ENCODE measurements at places on chromosomes 7 and 10.

DNA sequence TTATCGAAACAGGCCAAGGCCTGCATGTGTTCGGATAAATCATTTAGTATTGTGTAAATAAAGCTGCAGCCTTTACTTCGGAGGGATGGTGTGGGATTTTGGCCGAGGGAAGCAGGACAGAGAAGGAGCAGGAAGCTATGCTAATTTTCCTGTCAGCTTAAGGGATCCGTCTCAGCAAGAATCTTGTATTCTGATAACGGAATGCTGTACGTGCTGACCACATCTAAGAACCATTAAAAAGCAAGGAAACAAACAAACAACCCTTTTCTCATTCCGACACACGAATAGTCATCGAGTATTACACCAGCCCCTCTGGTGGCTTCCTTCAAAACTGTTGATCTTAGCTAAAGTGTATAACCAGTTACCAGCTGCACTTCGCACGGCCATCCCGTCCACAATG is 133.2 kb upstream of the TCF7L2 start:
- DNase-seq: no peak

- DNase-seq: no peak
Measured at GRCh38 chr7:20438248-20438647, 107.5 kb downstream of the ITGB8 start.

DNA sequence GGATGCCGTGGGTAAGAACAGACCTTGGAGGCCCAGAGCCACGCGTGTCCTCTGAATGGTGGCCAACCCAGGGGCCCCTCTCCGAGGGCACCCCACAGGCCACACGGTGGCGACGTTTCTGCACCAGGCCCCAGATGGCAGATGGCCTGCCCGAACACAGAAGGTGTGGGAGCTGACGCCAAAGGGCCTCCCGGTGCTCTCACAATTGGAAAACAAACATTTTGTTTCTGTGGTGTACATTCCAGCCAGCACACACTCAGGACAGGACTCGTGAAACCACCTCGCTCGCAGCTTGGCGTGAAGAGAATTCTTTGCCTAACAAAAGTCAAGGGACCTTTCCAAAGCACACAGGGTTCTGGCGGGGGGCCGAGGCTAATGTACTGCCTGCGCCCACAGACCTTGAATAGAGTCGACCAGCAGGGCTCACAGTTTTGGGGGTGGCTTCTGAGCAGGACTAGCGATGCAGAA is 112.1 kb downstream of the FAM53B start:
- no peak for DNase-seq

- no peak for DNase-seq
Measured at GRCh38 chr10:48389272-48389671, 82.8 kb downstream of the MAPK8 start.

DNA sequence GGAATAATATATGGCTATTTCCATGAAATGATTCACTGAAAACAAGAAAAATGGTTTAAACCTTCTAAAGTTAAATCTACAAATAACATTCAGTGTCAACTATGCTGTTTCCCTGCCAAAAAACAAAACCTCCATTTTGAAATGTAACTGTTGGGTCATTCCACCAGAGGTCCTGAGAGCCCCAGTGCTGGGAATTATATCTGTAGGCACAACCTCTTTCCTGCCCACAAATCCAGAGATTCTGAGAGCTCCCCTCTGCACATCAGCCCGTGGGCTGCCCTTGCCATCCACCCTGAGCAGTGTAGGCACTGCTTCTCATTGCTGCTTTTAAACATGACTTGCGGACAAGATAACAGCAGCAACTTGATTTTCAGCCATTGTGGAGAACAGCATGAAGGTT is 198.6 kb downstream of the TMEM178B start:
- DNase-seq: no peak

GRCh38 chr10:13922586-13922985 is 335.8 kb downstream of the PRPF18 start:
- peak; percentile 38 for DNase-seq

DNA sequence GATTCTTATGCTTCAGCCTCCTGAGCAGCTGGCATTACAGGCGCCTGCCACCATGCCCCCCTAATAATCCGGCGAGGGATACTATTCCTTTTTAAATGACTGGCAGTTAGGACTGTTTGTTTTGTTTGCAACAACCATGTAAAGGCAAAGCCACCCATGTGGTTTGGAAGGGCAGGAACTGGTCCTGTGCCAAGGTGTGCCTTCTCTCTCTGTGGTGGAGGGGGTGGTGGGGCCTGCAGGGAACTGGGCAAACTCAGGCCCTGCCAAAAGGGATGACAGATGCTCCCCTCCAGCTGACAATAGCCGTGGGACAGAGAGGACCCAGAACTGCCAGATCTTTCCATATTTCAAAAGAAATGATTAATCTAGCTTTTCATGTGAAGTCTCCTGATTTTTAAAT is 23.5 kb upstream of the WAPL start:
- DNase-seq: no peak

DNA sequence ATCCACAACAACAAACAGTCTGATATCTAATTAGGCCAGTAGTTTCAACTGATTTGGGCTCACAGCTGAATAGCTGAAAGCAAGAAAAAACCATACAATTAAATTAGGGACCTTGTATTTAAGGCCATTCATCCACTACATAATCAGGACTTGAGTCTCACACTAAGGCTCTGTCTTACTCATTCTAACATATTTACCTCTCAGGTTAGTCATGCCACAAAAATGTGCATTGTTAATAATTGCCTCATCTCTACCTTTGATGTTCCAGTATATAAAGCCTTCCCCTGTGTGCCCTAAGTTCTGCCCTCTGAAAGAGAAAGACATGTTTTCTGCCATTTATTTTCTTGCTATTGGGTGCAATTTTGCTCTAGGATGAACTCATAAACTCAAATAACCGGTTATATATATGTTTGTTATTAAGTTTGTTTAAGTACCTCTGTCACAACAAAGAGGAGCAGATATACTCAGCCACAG is 5.3 kb upstream of the C1GALT1 start:
- no peak for DNase-seq

GRCh38 chr10:59104186-59104585 is 72.3 kb upstream of the PHYHIPL start:
- DNase-seq: no peak

DNA sequence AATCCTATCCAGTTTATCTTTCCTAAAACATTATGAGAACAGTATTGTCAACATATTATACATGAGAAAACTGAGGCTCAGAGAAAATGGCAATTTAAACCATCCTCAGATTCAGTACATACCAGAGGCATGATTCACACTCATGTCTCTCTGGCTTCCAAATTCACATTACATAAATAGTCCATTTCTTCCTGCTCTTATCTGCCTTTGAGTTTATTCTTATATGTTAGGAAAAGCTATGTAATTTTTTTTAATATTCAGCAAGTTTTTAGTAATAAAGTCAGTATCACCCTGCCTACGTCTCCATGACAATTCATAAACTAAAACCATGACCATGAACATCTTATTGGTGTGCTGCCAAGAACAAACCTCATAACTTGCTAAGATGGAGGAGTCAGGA is 1260.2 kb upstream of the SORCS1 start:
- DNase-seq: no peak

GRCh38 chr7:151249732-151250072 is 1.2 kb upstream of the SMARCD3 start:
- no peak for DNase-seq

DNA sequence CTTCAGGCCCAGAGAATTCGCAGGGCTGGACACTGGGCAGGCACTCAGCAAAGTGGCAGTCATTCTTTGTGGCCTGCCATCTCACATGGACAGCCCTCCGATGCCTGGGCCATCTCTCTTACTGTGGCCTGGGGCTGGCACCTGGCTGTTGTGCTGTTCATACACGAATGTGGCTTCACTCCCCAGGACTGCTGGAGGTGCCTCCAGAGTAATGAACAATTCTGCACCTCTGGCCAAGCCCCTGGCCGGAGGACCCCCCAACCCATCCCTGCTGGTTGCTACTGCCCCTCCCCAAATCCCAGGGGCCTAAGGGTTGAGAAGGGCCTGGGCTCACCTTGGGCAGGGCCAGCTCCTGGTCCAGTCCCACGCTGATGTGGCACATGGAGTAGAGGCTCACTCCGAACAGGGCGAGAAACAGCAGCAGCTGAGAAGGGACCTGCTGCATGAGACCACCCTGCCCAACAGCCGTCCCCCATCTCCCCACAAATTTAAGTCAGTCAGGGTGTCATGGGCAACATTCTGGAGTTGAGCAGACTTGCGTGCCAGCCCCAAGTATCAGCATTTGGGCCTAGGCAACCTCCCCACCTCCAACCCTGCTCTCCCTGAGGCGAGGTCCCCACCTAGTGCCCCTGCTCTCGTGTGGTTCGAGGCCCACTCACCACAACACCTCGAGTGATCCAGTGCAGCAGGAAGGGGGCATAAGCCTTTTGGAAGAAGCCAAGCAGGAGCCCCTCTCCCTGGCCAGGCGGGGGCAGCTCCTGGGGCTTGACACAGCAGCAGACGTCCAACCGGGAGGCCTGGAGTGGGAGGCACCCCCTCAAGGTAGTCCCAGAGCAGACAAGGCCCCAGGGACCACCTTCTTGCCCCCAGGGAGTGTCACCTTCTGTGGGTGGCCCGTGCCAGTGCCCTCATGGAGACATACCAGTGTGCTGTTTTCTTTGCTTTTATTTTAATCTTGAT is 9.4 kb downstream of the NPC1L1 start:
- no peak for DNase-seq

DNA sequence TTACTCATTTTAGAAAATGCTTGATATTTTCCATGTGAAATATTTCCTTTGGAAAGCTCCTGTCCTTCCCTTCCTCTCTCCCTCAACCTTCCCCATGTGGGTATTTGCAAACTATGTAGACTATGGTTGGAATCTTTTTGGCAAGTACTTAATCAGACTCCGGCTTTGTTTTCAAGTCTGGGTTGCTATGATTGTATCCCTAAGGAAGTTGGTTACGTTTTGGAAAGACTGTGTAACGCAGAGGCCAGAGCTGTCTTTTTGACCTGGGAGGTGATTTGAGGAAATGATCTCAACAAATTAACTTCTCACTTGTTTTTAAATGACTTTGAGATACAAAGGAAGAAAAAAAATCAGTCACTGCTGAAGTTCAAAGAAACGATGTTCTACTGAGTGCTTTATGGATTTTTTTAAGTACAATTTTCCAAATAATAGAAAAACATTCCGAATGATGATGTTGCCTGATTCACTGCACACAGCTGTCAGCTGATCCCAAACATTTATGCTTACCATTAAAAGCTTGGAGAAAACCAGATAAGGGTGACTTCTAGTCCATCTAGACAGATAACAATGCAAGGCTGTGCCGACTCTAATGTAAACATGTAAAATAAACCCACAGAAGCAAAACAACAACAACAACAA is 145.5 kb upstream of the CELF2 start:
- peak; percentile 83 for DNase-seq

DNA sequence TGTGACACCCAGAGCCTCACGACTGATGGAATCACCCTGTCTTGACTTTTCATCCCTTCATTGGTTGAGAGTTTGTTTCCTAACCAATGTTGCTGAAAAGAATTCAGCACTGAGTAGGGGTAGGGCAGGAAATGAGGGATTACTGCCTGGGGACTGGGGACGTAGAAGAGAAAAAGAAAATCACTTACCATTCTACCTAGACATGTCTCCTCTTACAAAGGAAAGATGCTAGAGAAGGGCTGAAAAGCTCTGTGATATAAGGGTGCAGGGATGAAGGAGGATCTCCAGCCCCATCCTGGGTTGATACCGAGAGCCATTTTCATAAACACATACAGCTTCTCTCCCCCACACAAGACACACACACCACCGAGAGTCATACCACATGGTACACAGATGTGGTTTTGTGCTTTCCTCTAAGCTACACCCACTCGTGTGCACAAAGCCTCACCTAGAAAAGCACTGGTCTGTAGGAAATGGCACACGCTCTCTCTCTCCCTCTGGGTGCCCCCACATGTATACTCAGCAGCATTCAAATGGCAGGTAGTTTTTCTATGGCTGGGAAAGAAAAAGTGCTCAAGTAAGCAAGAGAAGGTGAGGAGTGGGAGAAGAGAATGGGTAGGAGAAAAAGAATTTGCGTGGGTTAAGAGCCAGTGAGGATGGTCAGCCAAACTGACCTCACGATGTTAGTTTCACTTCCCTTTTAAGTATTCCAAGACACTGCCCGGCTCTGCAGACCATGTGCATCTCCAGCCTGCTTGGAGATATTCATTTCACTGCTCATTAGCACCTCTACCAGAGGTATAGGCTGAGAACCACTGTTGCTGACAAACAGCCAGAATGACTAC is 85.8 kb downstream of the CALD1 start:
- no peak for DNase-seq

GRCh38 chr10:80452069-80452468 is 2.0 kb upstream of the TSPAN14 start:
- DNase-seq: no peak

DNA sequence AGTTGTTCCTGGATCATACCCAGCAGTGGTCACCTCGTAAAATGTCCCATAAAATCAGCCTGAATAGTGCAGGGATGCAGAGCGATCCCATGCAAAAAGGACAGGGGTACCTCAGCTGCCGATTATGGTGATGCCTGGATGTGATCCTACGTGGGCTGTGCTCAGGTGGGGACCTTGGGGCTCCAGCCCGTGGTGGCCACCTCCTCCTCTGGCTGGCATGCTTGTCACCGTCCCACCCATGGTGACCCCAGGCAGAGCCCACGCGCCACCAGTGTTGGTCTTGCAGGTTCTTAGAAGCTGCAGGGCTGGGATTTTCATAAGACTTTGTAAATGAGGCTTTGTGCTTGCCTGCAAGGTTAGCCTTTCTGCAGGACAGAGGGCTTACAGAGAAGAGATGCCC is 97.2 kb downstream of the GLRX3 start:
- DNase-seq: no peak

GRCh38 chr10:16799621-16800020 is 17.6 kb downstream of the RSU1 start:
- DNase-seq: no peak

GRCh38 chr7:139043823-139044812 is 8.3 kb upstream of the ZC3HAV1L start:
- no peak for DNase-seq

GRCh38 chr10:71010730-71011129 is 122.4 kb upstream of the PCBD1 start:
- no peak for DNase-seq

DNA sequence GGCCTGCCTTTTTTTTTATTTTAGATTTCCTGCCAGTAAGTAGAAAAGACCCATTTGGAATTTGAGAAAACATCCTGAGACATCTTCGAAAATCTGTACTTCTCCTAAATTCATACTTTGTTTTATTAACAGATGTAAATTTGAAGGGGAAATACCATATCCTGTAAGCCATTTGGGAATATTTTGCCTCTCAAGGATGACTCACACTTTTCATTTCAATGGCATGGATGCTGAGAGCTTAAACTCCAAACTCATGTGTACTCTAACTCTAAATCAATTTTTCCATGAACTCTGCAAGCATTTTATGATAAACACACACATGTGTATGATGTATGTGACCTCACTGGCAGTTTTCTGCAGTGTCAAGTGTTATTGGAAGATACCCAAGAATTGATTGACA is 89.0 kb downstream of the SEMA3A start:
- no peak for DNase-seq

- no peak for DNase-seq
Measured at GRCh38 chr7:110856704-110857103, 234.2 kb upstream of the LRRN3 start.

- DNase-seq: no peak
Measured at GRCh38 chr10:73413108-73413527, 740 bp downstream of the ANXA7 start.
